Right atrium auricular region (tissue), 2 donors: ENCODE measurements at places on chromosomes 13 and 19.

DNA sequence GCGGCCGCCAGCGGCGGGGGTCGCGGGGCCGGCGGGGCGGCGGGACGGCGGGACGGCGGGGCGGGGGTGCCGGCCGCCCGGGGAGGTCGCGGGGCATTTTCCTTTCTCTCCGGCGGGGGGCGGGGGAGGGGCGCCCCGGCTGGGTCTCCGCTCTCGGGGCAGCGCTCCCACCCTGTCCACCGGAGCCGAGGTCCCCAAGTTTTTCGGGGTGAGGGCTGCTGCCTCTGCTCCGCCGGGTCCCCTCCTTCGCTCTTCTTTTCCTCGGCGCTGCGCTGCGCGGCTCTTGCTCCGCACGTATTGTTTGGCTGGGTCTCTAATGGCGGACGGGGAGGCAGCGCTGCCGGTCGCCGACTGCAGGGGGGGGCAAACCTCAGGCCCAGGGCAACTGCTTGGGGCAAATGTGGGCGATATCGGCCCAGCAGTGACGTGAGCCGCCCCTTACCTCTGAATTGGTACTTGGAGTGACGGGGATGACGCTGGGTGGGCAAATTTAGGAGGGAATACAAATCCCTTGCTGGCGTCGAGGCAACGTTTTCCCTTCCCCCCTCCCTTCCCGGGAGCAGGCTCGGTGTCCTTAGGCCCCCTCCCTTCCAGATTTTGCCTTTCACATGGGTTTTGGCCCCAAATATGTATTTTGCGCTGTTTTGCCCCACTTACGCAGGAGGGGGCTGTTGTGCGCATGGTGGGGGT lies 759 bp downstream of the ZMYM2 start:
- H3K27ac ChIP-seq, result peak overlapping the region; percentile 99
- no peaks in the 10 kb centered on the region for H3K4me1 ChIP-seq
- H3K36me3 ChIP-seq, result no peaks in the 10 kb centered on the region
- peak overlapping the region; percentile 88 for H3K4me3 ChIP-seq
- DNase-seq, result no peak

GRCh38 chr13:76472916-76473315 lies 413.3 kb downstream of the KCTD12 start:
- no peaks in the 10 kb centered on the region for H3K27me3 ChIP-seq
- no peaks in the 10 kb centered on the region for H3K36me3 ChIP-seq
- DNase-seq, result no peak
- no peak overlapping the region for H3K4me3 ChIP-seq

GRCh38 chr13:98326291-98326690 lies 149.2 kb upstream of the RNF113B start:
- H3K4me3 ChIP-seq, result no peak overlapping the region
- H3K27me3 ChIP-seq, result no peaks in the 10 kb centered on the region
- no peaks in the 10 kb centered on the region for H3K4me1 ChIP-seq
- no peak for DNase-seq
- no peaks in the 10 kb centered on the region for H3K36me3 ChIP-seq

GRCh38 chr13:31951215-31951678 lies 80.3 kb upstream of the FRY start:
- peak; percentile 76 for DNase-seq
- H3K4me3 ChIP-seq, result no peak overlapping the region
- peaks cover 5% of the 10 kb centered on the region for H3K36me3 ChIP-seq
- no peaks in the 10 kb centered on the region for H3K27me3 ChIP-seq

GRCh38 chr19:27876976-27877512 lies 1335.9 kb downstream of the UQCRFS1 start:
- H3K27ac ChIP-seq, result no peak overlapping the region
- no peaks in the 10 kb centered on the region for H3K27me3 ChIP-seq
- H3K4me1 ChIP-seq, result no peaks in the 10 kb centered on the region
- no peak overlapping the region for H3K4me3 ChIP-seq
- H3K36me3 ChIP-seq, result no peaks in the 10 kb centered on the region

- H3K27ac ChIP-seq, result no peak overlapping the region
- no peak overlapping the region for H3K4me3 ChIP-seq
- peak; percentile 59 for DNase-seq
- no peaks in the 10 kb centered on the region for H3K36me3 ChIP-seq
These were observed 43.4 kb upstream of the MAP3K10 start for GRCh38 chr19:40147693-40148347.

DNA sequence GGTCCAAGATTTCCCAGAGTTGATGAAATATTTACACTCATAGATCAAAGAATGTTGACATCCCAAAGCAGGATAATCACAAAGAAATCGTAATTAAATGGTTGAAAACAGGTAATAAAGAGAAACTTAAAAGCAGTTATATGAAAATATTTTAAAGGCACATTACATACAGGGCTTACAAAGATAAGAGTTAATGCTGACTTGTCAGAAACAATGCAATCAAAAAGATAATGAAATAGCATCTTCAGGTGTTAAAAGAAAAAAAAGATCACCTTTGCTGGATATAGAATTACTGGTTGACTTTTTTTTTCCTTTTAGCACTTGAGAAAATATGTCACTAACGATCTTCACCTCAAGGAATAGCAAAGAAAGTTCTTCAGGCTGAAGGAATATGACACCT lies 48.8 kb downstream of the KCTD15 start:
- DNase-seq, result no peak
- H3K27ac ChIP-seq, result no peak overlapping the region
- no peak overlapping the region for H3K4me3 ChIP-seq

- DNase-seq, result no peak
- H3K27ac ChIP-seq, result no peak overlapping the region
- no peaks in the 10 kb centered on the region for H3K4me1 ChIP-seq
- no peaks in the 10 kb centered on the region for H3K27me3 ChIP-seq
These were observed 108.3 kb downstream of the DOCK9 start for GRCh38 chr13:98869408-98870090.

DNA sequence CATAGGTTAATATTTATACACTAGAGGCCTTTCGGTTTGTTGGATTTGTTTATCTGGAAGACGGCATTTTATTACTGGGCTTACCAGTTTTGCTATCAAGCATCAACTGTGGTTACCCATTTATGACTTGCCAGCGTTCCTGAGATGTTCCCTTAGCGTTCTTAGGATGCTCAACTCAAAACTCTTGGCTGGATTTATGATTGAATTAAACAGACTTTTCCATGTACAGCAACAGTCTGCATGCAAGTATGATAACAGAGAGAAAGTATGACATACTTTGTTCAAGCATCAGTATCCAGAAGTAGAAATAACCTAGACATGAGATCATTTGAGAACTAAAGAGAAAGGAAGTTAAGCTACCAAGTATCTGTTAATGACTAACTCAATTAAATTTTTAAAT lies 29.9 kb upstream of the RNF113B start:
- no peak for DNase-seq
- no peaks in the 10 kb centered on the region for H3K27me3 ChIP-seq
- no peak overlapping the region for H3K4me3 ChIP-seq

- no peaks in the 10 kb centered on the region for H3K27me3 ChIP-seq
- H3K4me3 ChIP-seq, result no peak overlapping the region
- no peak overlapping the region for H3K27ac ChIP-seq
- DNase-seq, result no peak
These were observed 1.7 kb downstream of the CLC start for GRCh38 chr19:39736088-39736487.

- peak overlapping the region; percentile 49 for H3K4me3 ChIP-seq
- no peak for DNase-seq
- peak overlapping the region; percentile 57 for H3K27ac ChIP-seq
- no peaks in the 10 kb centered on the region for H3K36me3 ChIP-seq
These were observed 2.6 kb upstream of the TSHZ3 start for GRCh38 chr19:31351855-31352195.

GRCh38 chr19:3403489-3404323 lies 37.3 kb downstream of the NFIC start:
- peak; percentile 97 for DNase-seq
- H3K36me3 ChIP-seq, result no peaks in the 10 kb centered on the region
- no peaks in the 10 kb centered on the region for H3K27me3 ChIP-seq
- no peaks in the 10 kb centered on the region for H3K4me1 ChIP-seq
- H3K4me3 ChIP-seq, result peak overlapping the region; percentile 46
- peak overlapping the region; percentile 99 for H3K27ac ChIP-seq

- no peaks in the 10 kb centered on the region for H3K36me3 ChIP-seq
- H3K27me3 ChIP-seq, result no peaks in the 10 kb centered on the region
- no peaks in the 10 kb centered on the region for H3K4me1 ChIP-seq
- peak overlapping the region; percentile 78 for H3K4me3 ChIP-seq
These were observed 909 bp upstream of the ZNF77 start for GRCh38 chr19:2945575-2946184.

DNA sequence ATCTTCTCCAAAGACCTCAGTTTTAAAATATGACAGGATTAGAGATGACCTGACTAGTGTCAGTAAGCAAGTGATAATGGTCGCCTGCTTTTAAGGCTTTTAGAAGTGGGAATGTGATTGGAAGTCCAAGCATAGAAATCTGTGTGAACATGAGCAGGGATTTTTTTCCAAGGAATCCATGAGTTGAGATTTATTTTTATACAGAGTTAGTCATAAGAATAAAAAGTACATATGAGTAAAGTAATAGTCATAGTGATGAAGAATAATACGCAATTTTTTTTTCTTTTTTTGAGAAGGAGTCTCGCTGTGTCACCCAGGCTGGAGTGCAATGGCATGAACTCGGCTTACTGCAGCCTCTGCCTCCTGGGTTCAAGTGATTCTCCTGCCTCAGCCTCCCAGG lies 1.6 kb downstream of the ZNF546 start:
- no peak overlapping the region for H3K4me3 ChIP-seq
- no peaks in the 10 kb centered on the region for H3K27me3 ChIP-seq
- no peaks in the 10 kb centered on the region for H3K36me3 ChIP-seq
- no peak overlapping the region for H3K27ac ChIP-seq

GRCh38 chr19:12034198-12034597 lies 1.3 kb downstream of the ZNF433 start:
- H3K27ac ChIP-seq, result no peak overlapping the region
- H3K4me1 ChIP-seq, result peaks cover 16% of the 10 kb centered on the region
- no peak overlapping the region for H3K4me3 ChIP-seq
- no peaks in the 10 kb centered on the region for H3K36me3 ChIP-seq

- no peak overlapping the region for H3K4me3 ChIP-seq
- peaks cover 11% of the 10 kb centered on the region for H3K36me3 ChIP-seq
- peak overlapping the region; percentile 57 for H3K27ac ChIP-seq
- DNase-seq, result no peak
- H3K4me1 ChIP-seq, result peaks cover 32% of the 10 kb centered on the region
- H3K27me3 ChIP-seq, result no peaks in the 10 kb centered on the region
These were observed 1.9 kb upstream of the SELENOW start for GRCh38 chr19:47776568-47776967.

- H3K27ac ChIP-seq, result no peak overlapping the region
- no peaks in the 10 kb centered on the region for H3K4me1 ChIP-seq
- no peak overlapping the region for H3K4me3 ChIP-seq
- DNase-seq, result no peak
- H3K36me3 ChIP-seq, result no peaks in the 10 kb centered on the region
These were observed 63.4 kb downstream of the RAP2A start for GRCh38 chr13:97497400-97497799.

- H3K4me1 ChIP-seq, result no peaks in the 10 kb centered on the region
- peak; percentile 82 for DNase-seq
- no peaks in the 10 kb centered on the region for H3K27me3 ChIP-seq
- peaks cover 6% of the 10 kb centered on the region for H3K36me3 ChIP-seq
- H3K4me3 ChIP-seq, result peak within 1 kb of the TSS; percentile 54
- peak within 1 kb of the TSS; percentile 49 for H3K27ac ChIP-seq
These were observed at the start of gene ZNF112 for GRCh38 chr19:44356383-44357111. Gene ZNF112 (minus strand): TSS chr19:44356680. CDS start chr19:44340539, 16,141 bp downstream.

DNA sequence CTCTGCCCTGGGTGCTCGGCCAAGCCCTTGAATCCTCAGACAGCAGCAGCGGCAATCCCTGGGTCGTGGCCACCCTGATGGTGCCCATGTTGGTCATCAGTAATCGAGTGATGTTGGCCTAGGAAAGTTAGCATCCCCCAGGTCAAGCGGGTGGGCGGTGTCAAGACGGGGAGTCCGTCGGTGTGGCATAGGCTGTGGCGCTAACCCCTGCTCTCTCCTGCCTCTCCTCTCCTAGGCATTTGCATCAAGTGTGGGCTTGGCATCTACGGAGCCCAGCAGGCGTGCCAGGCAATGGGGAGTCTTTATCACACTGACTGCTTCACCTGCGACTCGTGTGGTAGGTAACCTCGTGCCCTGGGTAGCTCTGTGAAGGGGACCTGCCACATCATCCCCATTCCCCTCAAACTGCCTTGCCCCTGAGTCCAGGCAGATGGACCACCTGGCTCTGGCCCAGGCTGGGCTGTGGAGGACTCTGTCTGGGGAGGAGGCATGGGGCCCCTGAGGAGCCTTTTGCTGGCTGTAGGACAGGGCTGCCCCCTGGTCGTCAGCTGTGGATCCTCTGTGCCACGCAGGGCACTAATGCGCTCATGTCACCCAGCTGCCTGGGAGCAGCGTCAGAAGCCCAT lies 8.7 kb downstream of the WTIP start:
- H3K27ac ChIP-seq, result no peak overlapping the region
- no peaks in the 10 kb centered on the region for H3K27me3 ChIP-seq
- H3K4me1 ChIP-seq, result no peaks in the 10 kb centered on the region
- H3K36me3 ChIP-seq, result peaks cover 51% of the 10 kb centered on the region

- no peak for DNase-seq
- H3K27me3 ChIP-seq, result no peaks in the 10 kb centered on the region
- peaks cover 93% of the 10 kb centered on the region for H3K36me3 ChIP-seq
- no peaks in the 10 kb centered on the region for H3K4me1 ChIP-seq
- no peak overlapping the region for H3K4me3 ChIP-seq
These were observed 24.4 kb downstream of the PPP2R1A start for GRCh38 chr19:52214241-52214640.

- peaks cover 42% of the 10 kb centered on the region for H3K36me3 ChIP-seq
- H3K27ac ChIP-seq, result peak within 1 kb of the TSS; percentile 93
- H3K4me3 ChIP-seq, result peak within 1 kb of the TSS; percentile 20
- DNase-seq, result peak; percentile 81
- H3K4me1 ChIP-seq, result no peaks in the 10 kb centered on the region
- H3K27me3 ChIP-seq, result no peaks in the 10 kb centered on the region
These were observed at the start of gene B3GNT8 for GRCh38 chr19:41426952-41427646. Gene B3GNT8 (minus strand): TSS chr19:41427374. CDS start chr19:41426778, 596 bp downstream.

- no peak for DNase-seq
- H3K36me3 ChIP-seq, result no peaks in the 10 kb centered on the region
- H3K4me3 ChIP-seq, result no peak overlapping the region
These were observed 66.5 kb upstream of the STARD13 start for GRCh38 chr13:33352041-33352440.

GRCh38 chr13:108212886-108213285 lies 2.5 kb downstream of the LIG4 start:
- H3K4me3 ChIP-seq, result no peak overlapping the region
- H3K4me1 ChIP-seq, result peaks cover 31% of the 10 kb centered on the region
- DNase-seq, result no peak
- peaks cover 19% of the 10 kb centered on the region for H3K36me3 ChIP-seq

DNA sequence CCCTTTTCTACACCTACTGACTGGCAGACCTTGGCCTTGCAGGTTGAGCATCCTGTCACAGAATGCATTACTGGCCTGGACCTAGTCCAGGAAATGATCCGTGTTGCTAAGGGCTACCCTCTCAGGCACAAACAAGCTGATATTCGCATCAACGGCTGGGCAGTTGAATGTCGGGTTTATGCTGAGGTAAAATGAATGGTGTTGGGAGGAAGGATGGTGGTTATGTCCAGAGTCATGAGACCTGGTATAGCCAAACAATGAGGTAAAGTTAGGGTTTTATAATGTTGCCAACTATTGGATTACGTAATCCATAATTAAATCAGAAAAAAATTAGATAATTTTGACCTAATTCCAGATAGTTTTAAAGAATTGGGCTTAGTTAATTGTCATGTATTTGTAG lies 212.5 kb downstream of the PCCA start:
- no peaks in the 10 kb centered on the region for H3K27me3 ChIP-seq
- no peak overlapping the region for H3K4me3 ChIP-seq
- no peak overlapping the region for H3K27ac ChIP-seq
